Stimulated activated CD8-positive, alpha-beta memory T cell treated with anti-CD3 and anti-CD28 coated beads, Interleukin-15, amount 100 ng/mL, for 1 hour (primary cell): ENCODE measurements at places on chromosomes 4 and X.

DNA sequence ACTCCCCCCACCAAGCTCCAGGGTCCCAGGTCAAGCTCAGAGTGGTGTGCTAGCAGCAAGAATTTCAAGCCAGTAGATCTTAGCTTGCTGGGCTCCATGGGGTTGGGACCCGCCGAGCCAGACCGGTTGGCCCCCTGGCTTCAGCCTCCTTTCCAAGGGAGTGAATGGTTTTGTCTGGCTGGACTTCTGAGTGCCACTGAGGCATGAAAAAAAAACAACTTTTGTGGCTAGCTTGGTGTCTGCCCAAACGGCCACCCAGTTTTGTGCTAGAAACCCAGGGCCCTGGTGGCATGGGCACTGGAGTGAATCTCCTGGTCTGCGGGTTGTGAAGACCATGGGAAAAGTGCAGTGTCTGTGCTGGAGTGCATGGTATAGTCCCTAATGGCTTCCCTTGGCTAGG is 82.6 kb downstream of the NBDY start:
- DNase-seq: no peak

DNA sequence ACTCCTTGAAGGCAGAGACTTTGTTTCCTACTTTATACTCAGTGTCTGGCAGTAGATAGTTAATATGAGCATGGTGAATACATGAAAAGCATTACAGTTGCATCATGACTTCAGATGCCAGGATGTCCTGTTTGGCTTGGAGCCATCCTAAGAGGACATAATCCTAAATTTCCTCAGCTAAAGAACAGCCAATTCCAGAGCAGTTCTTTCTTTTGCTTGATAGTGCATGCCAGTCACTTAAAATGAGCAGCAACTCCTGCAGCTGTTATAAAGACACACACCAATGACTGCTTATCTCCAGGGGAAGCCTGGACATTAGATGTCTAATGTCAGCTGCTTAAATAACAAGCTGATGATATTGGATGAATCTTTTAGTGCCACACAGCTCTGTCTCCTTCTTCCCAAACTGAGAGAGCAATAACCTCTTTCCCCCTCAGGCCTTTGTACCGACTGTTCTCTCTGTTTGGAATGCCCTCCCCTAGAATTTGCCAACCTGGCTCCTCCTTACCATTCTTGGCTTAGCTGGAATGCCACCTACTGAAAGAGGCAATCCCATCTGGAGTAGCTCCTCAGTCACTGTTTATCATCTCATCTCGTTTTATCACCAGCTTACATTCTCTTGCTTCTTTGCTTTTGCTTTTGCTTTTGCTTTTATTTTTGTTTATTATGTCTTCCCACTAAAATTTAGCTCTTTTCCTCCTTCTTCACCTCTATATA is 100.8 kb upstream of the USP38 start:
- no peak for DNase-seq

- DNase-seq: no peak
These were observed 10.0 kb downstream of the TNIP3 start for GRCh38 chr4:121154103-121154515.

DNA sequence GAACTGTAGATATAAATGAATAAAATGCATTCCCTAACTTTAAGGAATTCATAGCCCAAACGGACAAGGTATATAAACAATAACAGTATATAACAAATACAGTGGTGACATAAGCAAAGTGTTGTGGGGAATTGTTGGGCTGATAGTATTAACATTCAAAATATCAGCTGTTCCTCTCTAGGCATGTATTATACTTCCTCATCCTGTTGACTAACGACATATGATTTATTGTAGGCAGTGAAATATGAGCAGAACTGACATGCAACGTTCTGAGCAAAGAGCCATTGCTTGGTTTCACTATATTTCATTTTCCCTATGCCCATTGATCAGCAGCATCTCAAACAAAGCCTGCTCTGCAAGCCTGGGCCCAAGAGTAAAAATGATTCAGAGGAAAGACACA is 143.9 kb downstream of the PTCHD1 start:
- no peak for DNase-seq

DNA sequence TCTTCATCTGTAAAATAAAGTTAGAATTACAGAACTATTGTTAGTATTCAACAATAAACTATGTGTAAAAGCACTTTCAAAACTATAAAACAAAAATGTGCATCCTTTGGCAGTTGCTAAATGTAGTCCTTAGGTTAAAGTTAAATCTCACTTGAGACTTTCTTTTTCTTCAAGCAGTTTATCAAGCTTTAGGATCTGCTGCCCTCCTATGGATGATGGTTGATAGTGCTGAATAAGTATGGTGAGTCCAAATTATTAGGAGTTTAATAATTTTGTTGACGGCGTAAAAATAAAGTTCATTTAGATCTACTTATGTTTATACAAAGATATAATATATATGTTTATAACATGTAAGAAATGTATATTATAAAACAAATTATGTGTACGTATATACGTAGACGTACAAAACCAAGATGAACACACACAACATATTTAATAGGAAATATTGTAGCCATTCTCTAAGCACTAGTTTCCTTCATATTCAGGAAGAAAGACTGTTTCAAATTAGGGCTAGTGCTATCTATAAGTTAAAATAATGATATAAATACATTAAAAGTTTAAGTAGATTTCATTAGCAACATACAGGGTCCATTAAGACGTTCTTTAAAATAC is 22.3 kb downstream of the UGT2A2 start:
- DNase-seq: no peak

- no peak for DNase-seq
These were observed 63.7 kb downstream of the ADAMTS3 start for GRCh38 chr4:72505314-72505744.

DNA sequence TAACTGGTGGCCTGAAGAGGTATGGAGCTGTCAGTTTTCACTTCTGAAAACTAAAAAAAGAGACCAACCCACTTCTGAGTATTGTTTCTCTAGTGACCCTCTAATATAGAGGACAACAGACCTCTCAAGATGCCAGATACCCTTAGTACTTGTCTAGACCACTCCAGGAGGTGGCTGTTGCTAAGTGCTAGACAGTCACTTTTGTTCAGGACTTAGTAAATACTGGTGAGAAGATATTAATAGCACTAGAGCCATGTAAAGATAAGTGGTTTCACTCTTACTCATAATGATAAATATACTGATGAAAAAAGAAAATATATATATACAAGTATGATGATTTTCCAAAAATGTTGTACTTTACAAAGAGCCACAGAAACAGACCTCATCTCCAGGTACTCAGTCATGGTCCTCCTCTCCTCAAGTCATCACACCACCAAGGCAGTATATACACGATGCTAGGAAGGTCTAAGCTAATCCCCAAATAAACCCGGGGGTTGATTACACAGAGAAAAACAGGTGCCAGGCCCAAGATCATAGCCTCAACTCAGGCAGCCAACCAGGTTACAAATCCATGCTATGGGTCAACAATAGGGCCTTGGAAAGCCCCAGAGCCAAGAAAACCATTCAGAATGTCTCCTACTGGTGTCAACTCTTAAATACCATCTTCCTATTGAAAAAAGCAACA is 66.9 kb downstream of the ARHGEF9 start:
- DNase-seq: no peak

GRCh38 chr4:73453701-73454005 is 17.6 kb downstream of the AFP start:
- DNase-seq: no peak

GRCh38 chrX:137988470-137988869 is 422.5 kb downstream of the ZIC3 start:
- DNase-seq: no peak

DNA sequence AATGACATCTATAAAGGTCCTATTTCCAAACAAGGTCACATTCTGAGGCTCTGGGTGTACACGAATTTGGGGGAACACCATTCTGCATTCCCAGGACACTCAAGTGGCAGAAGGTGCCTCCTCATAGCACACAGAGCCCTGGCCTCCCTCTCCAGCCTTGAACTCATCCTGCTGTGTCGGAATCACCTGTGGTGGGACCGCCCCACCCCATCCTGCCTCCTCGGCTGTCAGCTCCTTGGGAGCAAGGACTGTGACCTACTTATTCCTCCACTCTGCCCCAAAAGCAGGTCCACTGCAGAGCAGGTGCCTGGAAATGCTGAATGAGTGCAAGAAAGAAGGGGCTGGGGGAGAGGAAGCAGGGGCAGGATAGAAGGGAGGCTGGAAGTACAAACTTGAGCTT is 33.5 kb downstream of the HTRA3 start:
- DNase-seq: no peak

GRCh38 chr4:38957261-38957815 is 74.9 kb downstream of the TMEM156 start:
- DNase-seq: no peak

DNA sequence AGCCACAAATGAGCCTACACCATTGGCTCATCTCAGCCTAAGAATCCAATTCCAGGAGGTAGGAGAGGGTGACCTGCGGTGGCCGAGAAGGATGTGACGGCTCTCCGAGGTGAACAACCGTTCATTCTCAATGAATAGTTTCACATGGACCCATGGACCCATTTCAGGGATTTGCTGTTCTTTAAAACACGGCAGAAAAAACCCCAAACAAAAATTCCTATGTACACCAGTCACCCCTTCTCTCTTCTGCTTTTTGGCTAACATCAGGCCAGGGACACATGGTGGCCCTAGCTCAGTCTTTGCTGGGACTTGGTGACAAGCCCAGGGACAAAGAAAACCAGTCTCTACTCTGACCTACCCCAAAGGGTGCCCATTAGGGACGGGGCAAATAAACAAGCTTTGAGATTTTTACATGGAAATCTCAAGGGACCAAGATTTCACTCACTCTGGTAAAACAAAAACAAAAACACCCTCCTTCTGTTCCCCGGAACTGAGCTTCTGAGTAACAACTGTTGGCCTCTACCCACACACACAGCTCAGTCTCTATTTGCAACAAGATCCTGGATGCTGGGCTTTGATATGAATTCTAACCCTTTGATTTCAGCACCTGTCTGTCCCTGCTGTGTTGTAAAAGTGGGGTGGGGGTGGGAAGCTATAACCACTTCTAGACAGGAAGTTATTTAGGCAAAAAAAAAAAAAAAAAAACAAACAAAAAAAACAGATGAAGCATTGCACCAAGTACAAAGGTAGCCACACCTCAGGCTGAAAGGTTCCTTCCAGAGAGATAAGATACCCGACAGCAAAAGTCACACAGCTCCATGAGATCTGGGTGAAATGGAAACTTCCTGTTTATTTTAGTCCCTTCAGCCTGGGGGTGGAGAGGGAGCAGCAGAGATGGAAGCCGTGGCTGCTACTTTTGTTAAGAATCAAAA is 49.0 kb downstream of the DDX3X start:
- no peak for DNase-seq

GRCh38 chr4:83618431-83618830 is 82.5 kb downstream of the GPAT3 start:
- no peak for DNase-seq

GRCh38 chrX:40543661-40544328 is 37.0 kb upstream of the ATP6AP2 start:
- no peak for DNase-seq

GRCh38 chrX:6095469-6095868 is 133.2 kb downstream of the NLGN4X start:
- DNase-seq: no peak

DNA sequence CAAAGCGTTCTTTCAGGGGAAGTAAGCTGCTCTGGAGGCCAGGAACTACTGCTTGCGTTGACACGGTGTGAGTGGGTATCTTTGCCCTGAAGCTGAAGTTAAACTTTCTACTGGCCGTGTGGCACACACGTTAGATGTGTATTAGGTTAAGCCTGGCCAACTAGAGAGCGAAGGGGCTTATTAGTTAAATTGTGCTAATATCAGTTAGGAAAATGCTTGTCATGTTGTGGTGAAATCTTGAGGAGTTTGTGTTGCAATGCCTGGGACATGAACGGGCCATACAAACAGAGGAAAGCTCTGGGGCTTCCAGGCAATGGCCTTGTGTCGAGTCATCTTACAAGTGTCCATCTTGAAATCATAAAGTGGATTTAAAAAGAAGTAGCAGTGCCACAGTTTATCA is 62.6 kb downstream of the NSUN7 start:
- DNase-seq: no peak

DNA sequence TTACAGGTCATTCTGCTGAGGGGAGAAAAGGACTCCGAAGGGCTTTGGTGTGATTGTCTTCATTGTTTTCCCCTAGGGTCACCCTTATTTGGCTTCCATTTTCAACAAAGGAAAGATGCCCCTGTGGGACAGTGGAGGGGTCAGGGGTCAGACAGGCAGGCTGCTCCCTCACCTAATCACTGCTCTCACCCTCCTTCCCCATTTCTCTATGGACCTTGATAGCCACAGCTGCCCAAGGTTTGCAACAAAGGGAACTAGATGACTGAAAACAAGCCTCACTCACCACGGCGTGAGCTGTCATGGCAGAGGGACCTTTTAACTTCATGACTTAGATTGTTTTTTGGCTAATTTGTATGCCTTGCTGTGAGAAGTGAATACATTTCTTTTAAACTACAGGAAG is 40.7 kb downstream of the C4orf51 start:
- DNase-seq: no peak

DNA sequence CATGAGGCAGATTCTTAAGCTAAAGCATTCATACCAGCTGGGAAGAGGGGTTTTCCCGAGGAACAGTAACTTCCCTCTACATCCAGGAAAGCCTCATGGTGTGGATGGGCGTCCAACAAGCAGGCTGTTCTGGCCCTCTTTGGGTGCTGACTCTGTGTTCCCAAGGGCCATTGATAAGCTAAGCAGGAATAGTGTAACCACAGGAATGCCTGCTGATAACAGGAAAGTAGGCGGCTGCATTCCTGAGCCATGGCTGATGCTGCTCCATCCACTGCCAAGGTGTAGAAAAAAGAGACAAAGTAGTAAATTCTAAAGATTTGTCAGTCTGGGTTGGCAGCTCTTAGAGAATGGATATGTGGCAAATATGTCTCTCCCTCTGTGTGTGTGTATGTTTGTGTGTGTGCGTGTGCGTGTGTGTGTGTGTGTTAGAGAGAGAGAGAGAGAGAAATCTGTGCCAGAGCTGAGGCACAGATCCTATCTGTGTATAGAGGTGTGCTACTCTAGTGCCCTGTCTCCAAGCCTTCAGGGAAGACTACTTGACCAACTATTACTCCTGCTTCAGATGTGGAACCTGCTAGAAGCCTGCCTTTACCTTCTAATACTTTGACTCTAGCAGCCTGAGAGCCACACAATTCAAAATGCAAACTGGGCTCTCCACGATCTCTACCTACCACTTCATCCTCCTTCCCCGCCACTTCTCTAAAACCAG is 353.1 kb upstream of the NR3C2 start:
- no peak for DNase-seq

- DNase-seq: no peak
These were observed 51.1 kb downstream of the SPANXN3 start for GRCh38 chrX:143466130-143466529.
